ENCODE measurements at places on chromosomes 12 and 14.

- no peak for DNase-seq
These were observed 364.9 kb downstream of the GALC start for GRCh38 chr14:87628129-87628528.

DNA sequence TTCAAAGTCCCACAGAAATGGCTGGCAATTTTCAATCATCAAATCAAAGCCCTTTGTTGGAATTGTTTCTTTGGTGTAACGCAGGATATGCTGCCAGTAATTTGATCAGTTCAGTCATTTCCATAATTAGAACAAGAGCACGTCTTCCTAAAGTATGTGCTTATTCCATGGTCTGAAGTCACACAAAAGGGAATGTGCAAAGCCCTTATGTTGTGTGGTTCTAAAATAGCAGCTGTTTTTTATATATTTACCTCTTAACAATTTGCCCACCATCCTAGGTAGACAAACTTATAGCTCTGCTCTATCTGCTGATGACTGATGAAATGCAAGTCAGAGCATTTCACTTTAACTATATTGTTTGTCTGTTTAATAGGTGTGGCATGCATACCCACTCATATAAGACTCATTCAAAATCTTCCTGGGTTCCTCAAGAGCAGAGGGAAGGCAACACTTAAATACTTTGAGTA is 176.1 kb upstream of the SLC38A2 start:
- no peak for DNase-seq

GRCh38 chr12:124188084-124188483 is 106.8 kb upstream of the RFLNA start:
- DNase-seq: no peak

DNA sequence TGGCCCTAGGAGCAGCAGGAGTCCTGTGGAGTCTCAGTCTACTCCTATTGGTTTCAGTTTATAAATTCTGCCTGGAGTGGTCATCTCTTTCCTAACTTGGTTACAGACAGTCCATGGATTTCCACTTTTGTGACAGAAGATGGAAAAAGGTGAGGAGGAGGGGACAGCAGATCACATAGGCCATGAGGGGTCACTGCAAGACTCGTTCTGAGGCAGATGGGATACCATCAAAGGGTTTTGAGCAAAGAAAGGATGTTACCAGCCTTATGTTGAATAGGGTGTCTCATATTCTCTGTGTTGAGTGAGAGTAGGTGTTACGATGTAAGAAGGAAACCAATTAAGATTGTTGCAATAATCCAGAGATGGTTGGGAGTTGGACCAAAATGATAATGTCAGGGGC is 15.3 kb downstream of the PDE3A start:
- DNase-seq: no peak

DNA sequence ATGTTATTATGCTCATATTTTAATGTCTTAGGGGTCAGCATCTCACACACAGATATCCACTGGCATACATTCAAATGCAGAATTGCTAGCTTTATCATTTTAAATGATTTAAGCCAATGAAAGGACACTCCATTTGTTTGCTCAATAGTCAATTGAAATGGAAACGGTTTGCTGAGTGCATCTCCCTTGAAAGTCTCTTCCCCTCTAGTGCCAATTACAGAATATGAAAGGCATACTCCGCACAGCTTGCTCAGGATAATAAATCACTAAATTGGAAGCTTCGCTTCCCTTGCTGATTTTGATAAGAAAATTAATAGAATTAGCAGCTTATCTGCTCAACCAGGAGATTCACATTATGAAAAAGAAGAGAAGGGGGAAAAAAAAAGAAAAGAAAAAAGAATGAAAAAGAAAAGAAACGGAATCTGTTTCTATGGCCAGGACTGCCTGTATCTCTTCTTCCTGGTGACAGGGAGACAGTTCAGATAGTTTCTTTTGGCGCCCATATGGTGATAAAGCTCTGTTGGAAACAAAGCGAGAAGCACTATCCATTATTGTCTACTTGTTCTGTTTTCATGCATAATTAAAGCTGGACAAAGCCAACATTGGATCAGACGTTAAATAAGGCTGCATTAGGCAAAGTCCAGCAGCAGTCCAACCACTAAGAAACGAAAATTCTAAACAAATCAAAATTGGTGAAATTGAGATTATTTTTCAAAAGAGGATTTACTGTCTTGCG is 225.0 kb downstream of the GXYLT1 start:
- DNase-seq: no peak

GRCh38 chr12:111425655-111426054 is 19.9 kb downstream of the SH2B3 start:
- no peak for DNase-seq

- DNase-seq: no peak
These were observed 27.2 kb upstream of the NT5DC3 start for GRCh38 chr12:103868215-103868614.

All from activated T-cell treated with anti-CD3 and anti-CD28 coated beads, Interleukin-2, amount 50 U/mL, for 1 hour (primary cell).